Activated CD8-positive, alpha-beta T cell treated with anti-CD3 and anti-CD28 coated beads for 36 hours (primary cell): ENCODE measurements at places on chromosomes 5 and 9. TPM values are rescaled to one million over a fixed set of nuclear protein-coding genes. Genes with fewer than 3 reads are reported as not detected.

GRCh38 chr5:144195448-144195847 is 24.8 kb downstream of the KCTD16 start:
- DNase-seq: no peak

TICAM2 gene
- total RNA-seq: 0.96 TPM

DNA sequence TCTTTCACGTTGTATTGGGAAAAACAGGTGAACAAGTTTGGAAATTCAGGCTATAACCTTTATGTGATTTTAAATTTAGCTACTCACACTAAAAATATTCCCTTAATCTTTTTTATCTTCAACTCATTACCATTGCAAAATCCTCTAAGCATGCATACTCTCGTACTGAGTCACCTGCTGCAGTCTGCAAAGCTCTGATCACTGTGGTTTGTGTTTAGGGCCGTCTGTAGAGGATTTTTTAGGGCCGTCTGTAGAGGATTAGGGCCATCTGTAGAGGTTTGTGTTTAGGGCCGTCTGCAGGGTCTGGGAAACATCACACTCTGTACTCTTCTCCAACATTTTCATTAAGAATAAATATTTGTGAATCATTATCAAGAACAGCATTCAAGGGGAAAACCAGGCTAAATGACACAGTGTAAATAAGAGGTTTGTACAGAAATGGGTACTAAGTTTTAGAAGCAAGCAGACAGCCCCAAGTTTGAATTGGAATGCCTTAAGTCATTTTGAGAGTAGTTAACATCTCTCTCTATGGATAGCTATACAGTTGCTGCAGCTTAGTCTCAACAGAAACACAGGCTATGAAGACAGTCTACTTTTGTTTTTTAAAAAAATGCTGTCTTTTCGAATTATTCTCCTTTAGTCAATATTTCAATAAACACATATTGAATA is 155.0 kb upstream of the TSLP start:
- DNase-seq: no peak

- DNase-seq: no peak
Measured at GRCh38 chr9:131589124-131589711, 43.9 kb downstream of the PRRT1B start.

DNA sequence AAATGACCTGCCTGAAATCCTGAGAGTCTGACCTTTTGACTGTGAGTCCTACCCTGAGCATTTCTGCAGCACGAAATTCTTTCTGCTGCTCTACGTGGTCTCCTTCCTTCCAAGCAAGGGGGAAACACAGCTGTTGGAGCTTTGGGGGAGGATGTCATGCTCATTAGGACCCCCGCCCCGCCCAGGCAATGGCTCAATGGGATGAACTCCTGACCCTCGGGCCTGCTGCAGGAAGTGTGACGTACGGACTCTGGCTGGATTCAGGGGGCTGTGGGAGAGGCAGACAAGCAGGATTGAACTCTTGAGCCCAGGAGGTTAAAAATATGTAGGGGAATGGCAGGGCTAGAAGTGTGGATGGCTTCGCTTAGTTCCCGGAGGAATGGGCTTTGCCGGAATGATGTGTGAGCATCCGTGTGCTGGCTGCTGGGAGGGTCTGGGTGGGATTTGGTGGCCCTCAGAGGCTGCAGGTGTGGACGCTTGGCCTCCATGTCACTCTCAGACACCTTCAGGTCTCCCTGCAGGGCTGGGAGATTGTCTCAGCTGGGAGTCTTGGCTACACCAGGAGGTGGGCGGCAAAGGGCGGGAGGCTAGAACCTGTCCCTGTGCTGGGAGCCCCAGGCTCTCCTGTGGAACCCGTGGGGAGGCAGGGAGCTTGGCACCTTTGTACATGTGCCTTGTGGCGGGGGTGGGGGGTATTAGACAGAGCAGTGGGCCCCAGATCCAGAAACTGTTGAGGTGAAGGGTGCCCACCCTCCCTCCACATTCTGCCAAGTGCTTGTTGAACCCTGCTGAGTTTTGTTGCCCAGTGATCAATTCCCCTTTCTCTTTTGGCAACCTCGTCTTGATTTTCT is 26.3 kb downstream of the STC2 start:
- no peak for DNase-seq
